ENCODE measurements at places on chromosomes 2 and 18. TPM values are rescaled to one million over a fixed set of nuclear protein-coding genes. Genes with fewer than 3 reads are reported as not detected.

GRCh38 chr2:12440731-12441130, 276.0 kb upstream of the TRIB2 start:
- DNase-seq, result no peak

DNA sequence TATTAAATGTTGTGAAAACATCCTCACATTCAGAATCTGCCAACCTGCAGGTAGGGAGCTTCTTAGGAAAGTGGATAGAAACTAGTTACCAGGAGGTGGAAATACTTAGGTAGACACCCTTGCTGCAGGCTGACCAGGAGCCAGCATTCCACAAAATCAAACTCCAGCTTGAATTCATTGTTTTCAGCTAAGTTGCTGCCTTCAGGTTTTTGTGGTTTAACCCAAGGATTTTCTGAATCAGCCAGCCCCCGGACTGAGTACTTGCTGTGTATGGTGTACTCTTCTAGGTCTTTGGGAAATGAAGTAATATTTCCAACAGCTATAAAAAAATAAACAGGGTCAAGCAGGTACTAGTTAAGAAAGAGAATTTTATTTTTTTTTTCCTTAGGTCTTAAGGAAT, 192.1 kb upstream of the CHST9 start:
- no peak for DNase-seq

DNA sequence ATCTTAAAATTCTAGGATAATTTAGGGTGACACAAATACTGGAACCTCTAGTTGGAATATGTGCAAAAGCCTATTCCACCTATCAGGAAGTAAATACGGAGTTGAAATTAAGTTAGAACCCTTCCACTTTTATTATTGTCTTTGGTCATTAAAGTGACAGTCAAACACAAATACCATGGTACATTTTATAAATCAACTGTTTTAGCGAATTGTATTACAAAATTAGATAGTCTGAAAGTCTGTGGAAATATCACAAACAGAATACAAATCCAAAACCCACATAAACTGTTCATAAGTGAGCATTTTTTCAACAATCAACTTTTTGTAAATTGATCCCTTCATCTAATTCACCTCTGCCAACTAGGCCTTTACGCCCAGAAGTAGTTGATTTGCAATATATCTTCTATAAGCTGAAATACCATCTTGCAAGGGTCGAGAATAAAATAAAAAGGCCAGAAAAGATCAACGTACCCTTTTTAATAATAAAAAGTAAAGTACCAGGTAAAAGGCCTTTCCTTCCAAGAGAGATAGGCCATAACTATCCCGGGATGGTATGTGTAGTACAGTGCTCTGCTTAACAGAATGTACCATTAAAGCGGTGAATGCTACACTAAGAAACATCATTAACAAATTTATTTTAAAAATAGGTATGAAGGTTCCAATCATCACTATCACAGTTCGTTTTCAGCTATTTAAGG, 1.3 kb downstream of the USP34 start:
- DNase-seq, result no peak

GRCh38 chr2:240383099-240383758, 52.2 kb upstream of the GPC1 start:
- DNase-seq, result no peak

DNA sequence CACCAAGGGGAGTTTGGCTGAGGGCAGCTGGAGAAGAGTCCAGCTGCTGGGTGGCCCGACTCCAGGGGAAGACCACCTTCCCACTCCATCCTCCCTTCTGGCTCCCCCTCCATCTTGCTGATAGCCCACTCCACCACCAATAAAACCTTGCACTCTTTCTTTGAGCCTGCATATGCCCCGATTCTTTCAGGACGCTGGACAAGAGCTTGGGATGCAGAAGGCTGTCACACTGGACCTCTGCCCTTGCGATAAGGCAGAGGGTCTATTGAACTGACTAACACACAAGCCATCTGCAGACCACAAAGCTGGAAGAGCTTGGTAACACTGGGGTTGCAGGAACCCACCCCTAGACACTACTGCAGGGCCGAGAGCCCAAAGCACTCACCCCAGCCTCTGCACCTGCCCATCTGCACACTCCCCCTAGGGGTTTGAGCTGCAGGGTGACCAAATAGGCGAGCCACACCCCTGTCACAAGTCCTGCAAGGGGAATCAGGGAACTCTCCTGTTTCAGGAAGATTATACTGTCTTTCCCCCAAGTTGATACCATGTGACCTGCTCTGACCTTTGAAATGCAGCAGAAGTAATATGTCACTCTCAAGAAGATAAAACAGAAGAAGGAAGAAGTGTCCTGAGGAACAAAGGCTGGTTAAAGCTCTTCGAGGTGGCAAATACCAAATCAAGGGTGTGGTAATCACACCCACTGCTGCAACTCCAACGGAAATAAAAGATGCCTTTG, 70.5 kb downstream of the SMAD4 start:
- no peak for DNase-seq

Gene PLCL1
- 82.5 TPM for total RNA-seq

DNA sequence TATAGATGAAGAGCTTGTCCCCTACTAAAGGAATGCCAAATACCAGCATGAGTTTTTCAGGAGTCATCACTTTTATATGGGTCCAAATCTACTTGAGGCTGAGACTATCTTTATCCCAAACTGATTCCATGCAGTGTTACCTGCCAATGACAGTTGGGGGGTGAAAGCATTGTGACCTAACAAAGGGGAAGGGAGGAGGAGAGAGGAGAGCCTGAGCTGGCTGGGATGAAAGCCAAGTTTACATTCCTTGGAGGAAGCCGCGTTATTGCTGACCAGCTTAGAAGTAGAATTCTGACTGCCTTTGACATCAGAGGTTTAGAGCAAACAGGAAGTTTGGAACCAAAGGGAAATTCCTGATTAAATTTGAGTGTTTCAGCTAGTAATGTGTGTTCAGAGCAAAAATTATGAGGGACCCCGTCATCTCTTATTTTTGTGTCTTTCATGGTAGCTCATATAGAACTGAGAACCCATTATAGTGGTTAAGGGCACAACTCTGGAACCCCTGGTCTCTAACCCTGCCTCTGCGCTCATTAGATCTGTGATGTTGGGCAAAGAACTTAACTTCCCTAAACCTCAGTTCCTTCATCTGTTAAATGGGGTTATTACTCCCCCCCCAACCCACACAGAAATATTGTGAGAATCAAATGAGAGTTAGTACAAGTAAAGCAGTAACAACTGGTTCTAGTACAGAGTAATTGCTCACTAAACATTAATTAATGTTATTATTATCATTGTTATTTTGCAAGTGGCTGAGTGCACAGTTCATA, 199.3 kb upstream of the EPAS1 start:
- DNase-seq, result peak; percentile 81

Data from cardiac septum (tissue), 1 donor.